ENCODE measurements at places on chromosomes 11 and 22.

- no peak for DNase-seq
Measured at GRCh38 chr22:19694696-19695095, 19.6 kb upstream of the SEPTIN5 start.

GRCh38 chr22:49713003-49713402 is 114.7 kb downstream of the BRD1 start:
- no peak for DNase-seq

- DNase-seq: no peak
Measured at GRCh38 chr11:124479561-124479960, 34.1 kb upstream of the OR8B8 start.

DNA sequence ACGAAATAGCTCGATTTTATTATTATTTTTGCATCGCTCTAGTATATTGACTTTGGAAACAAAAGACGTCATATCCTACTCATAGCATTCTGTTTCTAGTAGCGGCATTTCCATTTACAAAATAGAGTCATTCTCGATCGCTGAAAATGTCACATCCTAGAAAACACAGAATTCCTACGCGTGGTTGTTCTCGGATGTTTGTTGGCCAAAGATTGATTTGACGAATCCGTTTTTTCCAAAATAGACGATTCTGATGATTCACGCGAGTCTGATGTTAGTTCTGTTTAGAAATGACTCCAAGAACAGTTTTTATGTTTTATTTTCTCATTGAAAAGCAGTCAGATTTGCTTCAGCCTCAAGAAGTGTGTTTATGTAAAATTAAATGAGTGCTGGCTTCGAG is 47.6 kb downstream of the SMIM38 start:
- no peak for DNase-seq

DNA sequence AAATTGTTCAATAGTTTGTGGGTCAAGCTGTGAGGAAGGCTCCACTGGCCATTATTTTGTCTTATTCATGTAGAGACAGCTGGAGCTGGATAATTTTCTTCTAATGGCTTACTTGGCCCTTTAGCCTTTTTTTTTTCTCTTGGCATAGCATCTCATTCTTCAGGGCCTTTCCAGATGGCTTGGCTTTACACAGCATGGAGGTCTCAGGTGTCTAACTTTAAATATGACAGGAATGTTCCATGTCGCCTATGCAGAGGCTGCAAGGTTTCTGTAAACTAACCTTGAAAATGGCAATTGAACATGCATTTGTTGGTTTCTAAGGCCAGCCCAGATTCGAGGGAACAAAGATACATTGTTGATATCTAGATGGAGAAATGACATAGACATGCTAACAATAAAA is 247.9 kb upstream of the CNTN5 start:
- DNase-seq: no peak
